Calu3 (cell line): ENCODE measurements at places on chromosomes 1 and 21. TPM values are rescaled to one million over a fixed set of nuclear protein-coding genes. Genes with fewer than 3 reads are reported as not detected.

GRCh38 chr1:35769188-35769758 lies 505 bp downstream of the CLSPN start:
- no peaks in the 10 kb centered on the region for H3K4me1 ChIP-seq
- peak overlapping the region; percentile 68 for H3K27ac ChIP-seq
- no peaks in the 10 kb centered on the region for H3K27me3 ChIP-seq
- H3K4me3 ChIP-seq = peak overlapping the region; percentile 80
- DNase-seq = peak; percentile 88

DNA sequence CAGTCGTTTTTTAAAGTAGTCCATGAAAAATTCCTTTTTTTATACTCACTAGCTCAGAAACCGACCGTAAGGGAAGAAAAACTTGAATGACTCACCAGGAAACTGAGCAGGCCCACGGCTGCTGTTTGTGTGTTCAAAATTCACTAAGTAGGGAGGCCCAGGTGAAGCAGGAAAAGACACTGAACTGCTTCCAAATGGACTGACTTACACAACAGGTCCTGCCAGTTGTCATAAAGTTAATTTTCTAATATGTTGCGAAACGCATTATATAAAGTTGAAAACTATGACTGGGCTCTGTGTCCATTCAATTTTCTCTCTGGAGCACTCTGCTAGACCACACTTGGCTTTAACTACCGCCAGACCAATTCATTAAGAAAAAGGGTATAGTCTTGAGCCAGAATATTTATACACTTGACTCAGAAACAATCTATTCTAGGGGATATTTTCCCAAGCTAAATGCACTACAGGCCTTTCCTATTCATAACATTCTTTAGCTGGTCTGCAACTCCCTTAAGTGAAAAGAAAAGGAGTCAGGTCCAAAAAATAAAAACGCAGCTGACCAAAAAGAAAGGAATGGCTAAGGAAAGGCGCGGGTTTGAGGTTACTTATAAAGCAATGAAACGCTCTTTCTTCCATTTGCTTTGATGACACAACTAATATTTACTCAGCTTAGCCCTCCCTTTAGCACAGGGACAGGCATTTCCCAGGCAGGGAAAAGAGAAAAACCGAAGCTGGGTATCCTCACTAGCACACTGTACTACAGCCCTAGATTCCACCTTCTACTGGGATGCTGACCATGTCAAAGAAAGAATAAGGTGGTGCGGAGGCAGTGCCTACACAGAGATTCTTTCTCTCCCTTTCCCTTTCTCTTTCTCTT lies 306.3 kb upstream of the ESRRG start:
- H3K4me3 ChIP-seq = peak overlapping the region; percentile 2
- peaks cover 46% of the 10 kb centered on the region for H3K4me1 ChIP-seq
- no peaks in the 10 kb centered on the region for H3K27me3 ChIP-seq
- peak; percentile 77 for DNase-seq
- no peaks in the 10 kb centered on the region for H3K36me3 ChIP-seq

CITED4 gene
- total RNA-seq = 81.2 and 85.2 TPM in 2 replicates

SLC1A7 gene
- total RNA-seq = not detected in 2 replicates

IGSF21 gene
- not detected in 2 replicates for total RNA-seq
